ENCODE measurements at places on chromosomes 6 and 20. TPM values are rescaled to one million over a fixed set of nuclear protein-coding genes. Genes with fewer than 3 reads are reported as not detected.

HLA-DMA gene
- total RNA-seq, result 9.6 TPM

DNA sequence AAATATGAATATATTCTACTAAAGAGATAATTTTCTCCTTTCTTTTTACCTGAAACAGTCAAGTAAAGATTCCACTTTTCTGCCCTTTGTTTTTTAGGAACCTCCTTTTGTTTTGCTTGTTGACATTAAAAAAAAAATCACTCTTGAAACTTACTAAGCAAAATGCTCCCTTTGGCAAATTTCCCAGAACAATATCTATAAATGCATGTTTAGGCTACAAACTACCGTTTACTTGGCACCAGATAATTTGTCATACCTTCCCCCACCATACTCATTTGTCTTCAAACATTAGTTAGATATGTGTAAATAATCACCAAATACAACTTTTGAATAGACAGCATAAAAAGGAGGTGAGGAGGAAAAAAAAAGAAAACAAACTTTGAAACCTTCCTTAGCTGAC lies 604.7 kb downstream of the RFPL4B start:
- no peaks in the 10 kb centered on the region for H3K36me3 ChIP-seq
- no peak overlapping the region for H3K27ac ChIP-seq

PDE10A gene
- total RNA-seq, result not detected

- peak; percentile 13 for DNase-seq
- H3K27ac ChIP-seq, result no peak overlapping the region
These were observed 92.3 kb upstream of the FUT9 start for GRCh38 chr6:95923518-95923917.

LPIN3 gene
- 0.77 TPM for total RNA-seq

DNA sequence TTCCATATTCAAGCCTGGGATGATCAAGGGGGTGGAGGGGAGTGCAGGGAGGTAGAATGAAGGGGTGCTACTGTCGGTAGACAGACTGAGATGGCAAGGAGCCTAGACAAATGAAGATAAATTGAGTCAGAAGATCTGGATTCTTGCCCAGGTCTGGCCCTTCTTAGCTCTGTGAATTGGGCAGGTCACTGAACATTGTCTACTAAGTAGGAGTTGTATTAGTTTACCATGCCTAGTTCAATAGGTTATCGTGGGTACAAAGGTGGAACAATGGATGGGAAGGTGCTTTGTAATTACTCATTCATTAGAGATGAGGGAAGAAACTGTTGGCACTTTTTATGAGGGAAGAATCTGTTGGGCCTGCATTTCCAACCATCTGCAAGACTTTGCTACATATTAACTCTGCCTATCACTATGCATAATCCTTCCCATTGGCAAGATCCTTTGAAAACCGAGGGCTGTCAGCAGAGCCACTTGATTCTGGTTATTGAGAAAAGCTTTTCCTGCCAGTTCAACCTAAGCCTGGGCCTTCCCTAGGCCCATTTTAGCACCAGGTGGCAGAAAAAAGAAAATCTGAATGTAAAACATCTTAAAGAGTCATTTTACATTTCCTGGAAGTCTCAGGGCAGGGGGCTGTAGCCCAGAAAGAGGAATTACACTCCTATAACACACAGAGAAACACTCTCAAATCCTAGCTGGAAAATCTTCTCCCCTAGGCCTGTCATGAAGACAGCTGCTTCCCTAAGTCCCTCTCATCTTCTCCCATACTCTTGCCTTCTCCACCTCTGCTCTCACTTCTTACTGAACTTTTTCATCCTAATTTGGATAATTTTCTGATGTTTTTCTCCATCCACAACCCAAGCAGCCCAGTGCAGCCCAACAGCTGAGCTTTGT lies 103.5 kb downstream of the CD24 start:
- no peak overlapping the region for H3K4me3 ChIP-seq
- no peaks in the 10 kb centered on the region for H3K4me1 ChIP-seq
- H3K36me3 ChIP-seq, result no peaks in the 10 kb centered on the region
- no peak overlapping the region for H3K27ac ChIP-seq
- H3K27me3 ChIP-seq, result no peaks in the 10 kb centered on the region

GRCh38 chr6:138307352-138307751 lies 70.4 kb upstream of the SMIM28 start:
- no peak for DNase-seq
- H3K27ac ChIP-seq, result no peak overlapping the region
- no peaks in the 10 kb centered on the region for H3K36me3 ChIP-seq
- H3K4me1 ChIP-seq, result no peaks in the 10 kb centered on the region
- H3K4me3 ChIP-seq, result no peak overlapping the region

DNA sequence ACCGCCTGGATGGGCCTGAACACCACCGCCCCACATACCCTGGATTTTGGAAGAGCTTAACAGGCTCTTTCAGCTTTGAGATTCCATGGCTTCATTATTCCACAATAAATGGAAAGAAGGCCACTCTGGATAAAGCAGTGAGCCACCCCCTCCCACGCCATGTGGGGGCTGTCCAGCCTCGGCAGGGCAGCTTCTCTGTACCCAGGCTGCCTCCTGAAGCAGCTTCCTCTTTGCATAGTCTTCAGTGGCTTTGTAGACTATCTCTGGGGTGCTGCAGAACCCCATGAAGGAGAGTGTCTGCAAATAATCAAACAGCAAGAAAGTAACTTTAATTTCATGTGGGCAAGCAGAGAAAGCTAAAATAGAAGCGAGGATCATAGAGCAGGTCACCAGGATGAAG lies 96.6 kb upstream of the NXT1 start:
- H3K4me1 ChIP-seq, result no peaks in the 10 kb centered on the region
- no peak overlapping the region for H3K4me3 ChIP-seq
- no peaks in the 10 kb centered on the region for H3K36me3 ChIP-seq

GRCh38 chr20:46708172-46708860 lies 1.1 kb upstream of the SLC2A10 start:
- no peaks in the 10 kb centered on the region for H3K36me3 ChIP-seq
- DNase-seq, result peak; percentile 22
- no peak overlapping the region for H3K27ac ChIP-seq
- H3K4me3 ChIP-seq, result no peak overlapping the region
